ENCODE measurements at places on chromosomes 3 and 15.

DNA sequence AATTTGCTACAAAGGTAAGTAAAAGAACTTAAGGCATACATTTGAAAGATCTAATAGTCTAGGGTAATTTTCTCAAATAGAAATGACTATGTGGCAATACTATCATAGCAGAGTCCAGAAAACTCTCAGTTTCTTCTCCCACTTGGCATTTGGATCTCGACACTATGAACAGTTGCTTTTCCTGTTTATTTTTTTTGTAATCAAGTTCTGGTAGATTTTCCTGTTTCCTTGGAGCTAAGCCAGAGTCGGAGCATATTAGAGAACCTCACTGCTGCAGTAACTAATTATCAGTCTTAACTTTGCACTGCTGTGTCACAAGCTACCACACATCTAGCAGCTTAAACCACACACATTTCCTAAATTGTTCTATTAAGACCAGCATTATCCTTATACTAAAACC is 44.9 kb upstream of the ZNF385D start:
- no peak for DNase-seq

- no peak for DNase-seq
Measured at GRCh38 chr3:149809699-149810098, 3.3 kb upstream of the RNF13 start.

- no peak for DNase-seq
Measured at GRCh38 chr3:150455341-150455740, 47.2 kb downstream of the TSC22D2 start.

- no peak for DNase-seq
Measured at GRCh38 chr3:129745253-129745652, 138.8 kb upstream of the PLXND1 start.

GRCh38 chr3:16113704-16114103 is 60.8 kb upstream of the GALNT15 start:
- no peak for DNase-seq

- DNase-seq = no peak
Measured at GRCh38 chr3:184618811-184619210, 57.2 kb downstream of the EPHB3 start.

DNA sequence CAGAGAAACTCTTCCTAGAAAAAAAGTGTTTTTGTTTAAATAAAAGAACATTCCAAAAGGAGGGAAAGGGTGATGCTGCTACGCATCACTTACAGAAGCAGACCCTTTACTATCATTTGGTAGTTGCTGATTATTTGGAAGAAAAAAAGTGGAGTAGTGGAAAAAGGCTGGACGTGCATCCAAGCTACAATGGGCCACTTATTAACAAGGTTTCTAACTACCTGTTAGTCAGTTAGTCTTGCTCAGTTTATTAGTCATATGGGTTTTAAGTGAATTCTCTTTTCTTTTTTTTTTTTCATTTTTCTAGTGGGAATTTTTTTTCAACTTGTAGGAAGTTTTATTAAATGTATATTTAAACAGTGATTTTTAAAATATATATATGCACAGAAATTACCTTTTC is 866.0 kb downstream of the MCTP2 start:
- no peak for DNase-seq

- no peak for DNase-seq
Measured at GRCh38 chr3:156620260-156620659, 54.1 kb upstream of the TIPARP start.

DNA sequence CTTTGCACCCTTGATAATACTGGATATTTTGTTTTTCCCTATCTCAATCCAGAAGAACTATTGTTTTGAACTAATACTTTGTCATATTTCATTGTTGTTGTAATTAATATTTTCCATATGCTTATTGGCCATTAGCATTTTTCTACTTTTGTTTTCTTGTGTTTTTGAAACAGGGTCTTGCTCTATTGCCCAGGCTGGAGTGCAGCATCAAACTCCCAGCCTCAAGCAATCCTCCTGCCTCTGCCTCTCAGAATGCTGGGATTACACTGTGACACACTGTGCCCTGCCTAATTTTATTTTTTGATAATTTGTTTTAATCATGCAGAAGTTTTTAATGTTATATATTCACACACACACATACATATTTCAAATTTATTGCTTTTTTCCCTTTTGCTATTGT is 3.4 kb upstream of the RPS27L start:
- DNase-seq = no peak

- DNase-seq = no peak
Measured at GRCh38 chr3:42659451-42660130, 6.1 kb downstream of the ZBTB47 start.

DNA sequence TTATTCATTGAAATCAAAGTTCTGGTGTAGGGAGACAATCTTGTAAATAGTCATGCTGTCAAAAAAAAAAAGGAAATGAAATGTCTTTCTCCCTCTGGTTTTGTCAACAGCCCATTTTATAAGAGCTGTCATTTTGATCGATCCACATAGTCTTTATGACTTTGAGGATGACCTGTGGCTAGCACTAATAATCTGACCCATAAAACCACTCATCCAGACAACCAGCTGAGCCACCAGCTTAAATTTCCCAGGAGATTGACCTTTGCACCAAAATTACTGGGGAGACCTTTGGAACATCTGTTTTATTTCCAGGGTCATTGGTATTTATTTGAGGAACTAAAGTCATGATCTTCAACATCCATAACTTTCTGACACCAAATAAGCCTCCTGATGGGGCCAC is 98.5 kb upstream of the MME start:
- no peak for DNase-seq

GRCh38 chr3:121667333-121667732 is 6.6 kb upstream of the HCLS1 start:
- DNase-seq = no peak

All from activated CD4-positive, alpha-beta memory T cell treated with anti-CD3 and anti-CD28 coated beads, Interleukin-2, amount 10 ng/mL, durations not matched to agents 7 days and 5 days (primary cell).